ENCODE measurements at places on chromosomes 5 and 9. TPM values are rescaled to one million over a fixed set of nuclear protein-coding genes. Genes with fewer than 3 reads are reported as not detected.

DNA sequence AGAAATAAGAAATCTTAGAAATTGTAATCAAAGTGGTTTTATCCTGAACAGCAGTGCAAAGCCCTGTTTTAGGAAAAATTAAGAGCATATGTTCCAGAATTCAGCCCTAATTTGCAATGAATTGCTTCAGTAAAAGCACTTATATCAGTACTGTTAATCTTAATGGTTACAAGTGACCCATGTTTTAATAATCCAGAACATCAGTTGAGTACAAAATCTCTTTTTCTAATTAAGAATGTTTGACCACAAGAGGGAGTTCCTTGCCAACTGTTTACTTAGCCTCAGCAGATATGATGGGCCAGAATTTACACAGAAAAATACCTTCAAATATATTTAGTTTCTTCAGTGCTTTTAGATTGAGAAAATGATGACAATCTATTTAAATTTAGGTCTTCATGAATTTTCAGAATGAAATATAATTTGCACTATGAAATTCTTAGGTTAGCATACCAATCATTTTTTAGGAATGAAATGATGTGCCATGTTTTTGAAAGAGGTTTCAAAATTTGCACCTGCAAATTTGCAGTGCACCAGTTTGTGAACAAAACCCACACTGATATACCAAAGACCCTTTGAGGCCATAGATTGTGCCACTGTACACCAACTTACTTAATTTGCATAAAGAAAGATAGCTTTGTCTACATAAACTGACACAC, 926.3 kb upstream of the ARRDC3 start:
- DNase-seq = peak; percentile 68

Gene CTNNA1
- 461 TPM for total RNA-seq

Gene ENTPD8
- total RNA-seq = not detected

- no peak for DNase-seq
These were observed 561.8 kb downstream of the BNC2 start for GRCh38 chr9:16308645-16309044.

Gene PCDHB11
- not detected for total RNA-seq

GRCh38 chr5:943918-944620, 51.4 kb downstream of the TRIP13 start:
- no peak for DNase-seq

- no peak for DNase-seq
These were observed 81.6 kb downstream of the PPP2R2B start for GRCh38 chr5:146796911-146797310.

Gene ANKRD31
- total RNA-seq = under 0.01 TPM

- DNase-seq = no peak
These were observed 151.6 kb upstream of the PHYKPL start for GRCh38 chr5:178383919-178384815.

Gene FOXD4L4
- not detected for total RNA-seq

Gene TEK
- total RNA-seq = 25.8 TPM

Gene BTNL3
- total RNA-seq = not detected

Gene FOXI1
- not detected for total RNA-seq

Gene UAP1L1
- total RNA-seq = 16.0 TPM

DNA sequence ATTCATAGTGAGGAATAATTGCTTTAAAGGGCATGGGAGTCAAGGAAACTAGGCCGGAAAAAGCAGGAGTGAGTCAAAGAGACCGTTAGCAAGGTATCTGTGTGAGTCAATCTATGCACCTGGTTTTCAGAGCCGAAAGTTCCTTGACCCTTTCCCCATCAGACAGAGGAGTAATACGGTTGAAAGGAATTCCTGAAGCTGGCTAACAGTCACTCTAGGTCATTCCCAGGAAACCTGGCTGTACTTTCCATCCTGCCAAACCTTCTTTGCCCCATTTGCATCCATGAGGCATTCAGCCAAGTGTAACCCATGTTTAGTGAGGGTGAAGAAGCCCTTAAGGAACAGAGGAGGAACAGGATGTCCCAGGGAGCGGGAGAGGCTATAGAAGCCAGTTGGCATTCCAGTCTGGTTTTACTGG, 16.2 kb downstream of the RBM18 start:
- DNase-seq = no peak

Gene ARHGEF39
- total RNA-seq = 0.97 TPM

DNA sequence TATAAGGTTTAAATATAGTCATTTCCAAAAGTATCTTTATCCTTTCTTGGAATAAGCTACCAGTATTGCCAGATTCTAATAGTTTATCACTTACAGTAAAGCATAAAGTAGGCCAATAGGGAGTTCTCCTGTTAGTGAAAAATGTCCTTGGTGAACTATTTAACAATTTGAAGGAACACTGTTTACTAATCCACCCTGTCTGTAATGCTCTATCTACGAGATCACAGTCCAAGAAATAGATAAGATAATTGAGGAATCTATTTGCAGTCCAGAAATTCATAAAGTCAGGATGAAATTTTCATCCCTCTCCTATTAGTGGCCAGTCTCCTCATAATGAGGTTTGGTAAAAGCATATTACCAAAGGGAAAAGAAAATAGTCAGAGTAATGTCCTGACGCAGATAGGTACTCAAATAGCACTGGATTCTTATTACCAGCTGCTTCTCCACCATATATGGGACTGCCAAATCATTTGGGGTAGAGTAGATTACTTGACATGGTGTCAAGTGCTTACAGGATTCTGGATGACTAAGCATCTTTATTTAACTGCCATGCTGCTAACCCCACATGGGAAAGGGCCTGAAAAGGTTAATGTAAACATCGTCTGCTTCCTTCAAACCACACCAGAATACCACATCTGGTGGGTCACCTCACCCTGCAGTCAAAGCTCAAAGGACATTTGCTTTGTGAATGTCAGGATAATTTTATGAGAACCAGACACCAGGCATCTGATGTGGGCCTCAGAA, 808.1 kb downstream of the EFNA5 start:
- DNase-seq = peak; percentile 68

Gene CDH9
- total RNA-seq = not detected

Gene MTRR
- 33.2 TPM for total RNA-seq

GRCh38 chr5:56908942-56909293, 478 bp upstream of the SETD9 start:
- DNase-seq = no peak

Gene PCDHA9
- under 0.01 TPM for total RNA-seq

DNA sequence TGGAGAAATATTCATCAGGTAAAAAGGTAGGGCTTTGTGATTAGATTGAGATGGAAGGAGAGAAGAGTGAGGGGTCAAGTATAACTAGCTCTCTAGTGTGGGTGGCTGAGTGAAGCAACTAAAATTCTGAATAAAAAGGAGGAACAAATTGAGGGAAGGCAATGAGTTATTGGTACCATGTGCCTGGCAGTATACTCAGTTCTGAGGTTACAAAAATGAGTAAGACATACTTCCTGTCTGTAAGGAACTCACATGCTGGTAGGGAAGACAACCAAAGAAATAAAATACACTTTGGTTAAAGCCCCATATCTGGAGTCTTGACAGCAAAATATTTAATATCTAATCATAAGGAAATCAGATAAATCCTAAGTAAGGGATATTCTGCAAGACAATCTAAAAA, 476.8 kb upstream of the C9orf72 start:
- no peak for DNase-seq

Gene SLC12A7
- 9.5 TPM for total RNA-seq

DNA sequence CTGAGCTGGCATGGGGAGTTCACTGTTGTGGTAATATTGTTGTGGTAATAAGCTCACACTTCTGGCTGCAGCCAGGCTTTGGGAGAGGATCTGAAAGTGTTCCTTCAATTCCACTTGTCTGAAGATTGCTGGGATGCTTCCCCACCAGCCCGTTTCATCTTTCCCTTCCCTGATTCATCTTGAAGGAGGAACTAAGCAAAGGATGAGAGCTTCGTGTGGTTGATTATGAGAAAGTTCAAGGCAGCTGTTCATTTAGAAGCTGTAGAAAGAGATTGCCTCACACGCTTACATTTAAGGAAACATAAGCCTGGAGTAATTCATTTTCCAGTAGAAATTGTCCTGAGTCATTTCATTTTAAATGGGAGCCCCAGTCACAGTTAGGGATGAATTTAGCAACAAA, 122.4 kb upstream of the GAS1 start:
- DNase-seq = peak; percentile 75

Gene TSSK1B
- 0.64 TPM for total RNA-seq

- DNase-seq = no peak
These were observed 25.9 kb upstream of the SLC12A7 start for GRCh38 chr5:1137567-1138444.

- DNase-seq = no peak
These were observed 25.6 kb upstream of the LARP1 start for GRCh38 chr5:154729613-154730012.

Gene ZFP37
- total RNA-seq = 1.6 TPM

Gene FAM221B
- not detected for total RNA-seq

Gene SPINK5
- under 0.01 TPM for total RNA-seq

Gene CDO1
- 0.32 TPM for total RNA-seq

Gene ANKRD20A1
- total RNA-seq = not detected

Gene CD74
- 0.32 TPM for total RNA-seq

DNA sequence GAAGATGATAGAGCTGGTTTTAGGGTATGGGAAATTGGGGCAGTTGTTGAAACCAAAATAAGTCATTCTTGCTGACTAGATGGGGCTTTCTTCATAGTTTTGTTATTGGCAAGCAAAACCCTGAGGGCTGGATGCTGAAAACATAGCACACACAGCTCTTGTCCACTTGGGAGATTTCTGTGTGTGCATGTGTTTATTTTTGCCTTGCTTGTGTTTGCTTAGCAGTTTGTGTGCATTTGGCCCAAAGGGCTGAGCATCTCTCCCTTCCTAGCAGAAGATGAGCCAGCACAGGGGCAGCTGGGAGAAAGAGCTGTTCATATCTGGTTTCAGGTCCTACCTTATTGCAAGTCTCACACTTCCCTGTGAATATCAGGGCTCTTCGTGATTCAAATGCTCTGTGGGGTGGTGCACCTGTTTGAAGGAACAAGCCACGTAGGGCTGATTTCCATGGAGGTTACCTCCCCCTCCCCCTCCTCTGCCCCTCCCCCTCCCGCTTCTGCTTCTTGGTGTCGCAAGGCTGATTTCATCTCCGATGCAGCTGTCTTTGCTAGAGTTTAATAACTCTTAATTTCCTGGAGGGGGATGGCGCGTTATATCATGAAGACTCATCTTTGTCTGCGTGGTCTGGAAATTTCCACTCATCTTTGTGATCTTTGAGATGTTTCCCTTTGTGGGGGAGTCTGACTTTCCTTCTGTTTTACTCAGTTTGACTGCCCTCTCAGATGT, 296.5 kb downstream of the ARHGAP26 start:
- peak; percentile 50 for DNase-seq

Gene PCDHB13
- 0.32 TPM for total RNA-seq

Gene DDX4
- not detected for total RNA-seq

DNA sequence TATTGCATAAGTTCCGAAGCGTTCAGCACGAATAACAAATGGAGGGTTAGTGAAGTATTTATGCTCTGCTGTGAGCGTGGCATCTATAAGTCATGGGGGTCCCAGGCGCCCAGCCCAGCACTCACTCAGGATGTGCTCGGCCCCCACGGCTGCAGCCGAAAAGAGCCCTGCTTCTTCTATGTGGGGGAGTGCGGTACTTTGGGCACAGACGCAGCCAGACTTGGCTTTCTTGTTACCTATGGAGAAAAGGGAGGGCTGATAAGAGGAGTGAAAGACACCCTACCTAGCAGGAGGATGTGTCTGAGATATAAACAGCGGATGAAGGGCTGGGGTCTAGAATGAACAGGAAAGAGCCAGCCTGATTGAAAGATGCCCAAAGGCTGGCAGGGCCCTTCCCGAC, 51.4 kb downstream of the MRPL36 start:
- DNase-seq = no peak

DNA sequence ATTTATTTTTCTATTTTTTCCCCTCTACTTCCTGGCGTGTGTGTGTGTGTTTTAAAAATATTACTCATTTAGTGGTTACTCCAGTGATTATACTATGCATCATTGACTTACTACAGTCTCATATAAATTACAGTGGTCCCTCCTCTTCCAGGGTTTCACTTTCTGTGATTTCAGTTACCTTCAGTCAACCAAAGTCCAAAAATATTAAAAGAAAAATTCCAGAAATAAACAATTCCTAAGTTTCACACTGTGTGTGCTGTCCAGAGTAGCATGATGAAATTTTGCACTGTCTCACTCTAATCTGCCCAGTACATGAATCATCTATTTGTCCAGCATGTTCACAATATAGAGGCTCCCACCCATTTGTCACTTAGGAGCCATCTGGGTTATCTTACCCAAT, 47.4 kb upstream of the CCDC112 start:
- DNase-seq = peak; percentile 69

Gene ADGRV1
- total RNA-seq = under 0.01 TPM

DNA sequence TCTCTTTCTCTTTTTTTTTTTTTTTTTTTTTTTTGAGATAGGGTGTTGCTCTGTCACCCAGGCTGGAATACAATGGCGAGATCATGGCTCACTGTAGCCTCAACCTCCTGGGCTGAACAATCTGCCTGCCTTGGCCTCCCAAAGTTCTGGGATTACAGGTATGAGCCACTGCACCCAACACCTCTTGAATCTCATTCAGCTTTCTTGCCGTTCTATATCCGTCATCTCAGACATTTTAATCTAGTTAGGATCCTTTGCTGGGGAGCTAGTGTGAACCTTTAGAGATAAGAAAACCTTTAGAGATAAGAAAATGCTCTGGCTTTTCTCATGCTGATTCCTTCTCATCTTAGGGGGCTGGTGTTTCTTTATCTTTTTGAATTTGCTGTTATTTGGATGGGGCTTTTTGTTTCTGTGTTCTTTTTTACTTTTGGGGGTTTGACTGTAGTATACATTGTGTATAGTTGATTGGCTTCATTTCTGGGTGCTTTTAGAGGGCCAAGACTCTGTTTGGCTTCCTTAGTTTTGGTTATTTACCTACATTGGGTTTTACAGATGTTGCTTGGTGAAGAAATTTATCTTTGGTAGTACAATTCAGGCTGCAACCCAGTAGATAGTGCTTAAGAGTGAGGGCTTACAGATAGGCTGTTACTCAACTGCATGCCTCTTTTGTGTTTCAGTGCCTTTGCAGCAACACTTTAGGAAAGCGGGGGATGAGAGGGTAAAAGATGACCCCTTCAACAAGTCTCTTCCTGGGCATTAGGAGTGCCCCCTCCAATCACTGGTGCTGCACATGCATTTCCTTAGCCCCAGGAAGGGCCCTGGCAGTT, 41.9 kb upstream of the SLC36A1 start:
- DNase-seq = no peak

GRCh38 chr5:53877243-53877642, 316.8 kb downstream of the NDUFS4 start:
- DNase-seq = peak; percentile 36

Gene ADAMTS6
- 95.9 TPM for total RNA-seq

Gene FOXD4L3
- total RNA-seq = not detected

GRCh38 chr5:111472579-111472978, 39.8 kb downstream of the STARD4 start:
- DNase-seq = no peak

- DNase-seq = no peak
These were observed 64.4 kb downstream of the PPARGC1B start for GRCh38 chr5:149794487-149794971.

Gene PCAT7
- 0.64 TPM for total RNA-seq
